ENCODE measurements at places on chromosomes 5 and 9.

DNA sequence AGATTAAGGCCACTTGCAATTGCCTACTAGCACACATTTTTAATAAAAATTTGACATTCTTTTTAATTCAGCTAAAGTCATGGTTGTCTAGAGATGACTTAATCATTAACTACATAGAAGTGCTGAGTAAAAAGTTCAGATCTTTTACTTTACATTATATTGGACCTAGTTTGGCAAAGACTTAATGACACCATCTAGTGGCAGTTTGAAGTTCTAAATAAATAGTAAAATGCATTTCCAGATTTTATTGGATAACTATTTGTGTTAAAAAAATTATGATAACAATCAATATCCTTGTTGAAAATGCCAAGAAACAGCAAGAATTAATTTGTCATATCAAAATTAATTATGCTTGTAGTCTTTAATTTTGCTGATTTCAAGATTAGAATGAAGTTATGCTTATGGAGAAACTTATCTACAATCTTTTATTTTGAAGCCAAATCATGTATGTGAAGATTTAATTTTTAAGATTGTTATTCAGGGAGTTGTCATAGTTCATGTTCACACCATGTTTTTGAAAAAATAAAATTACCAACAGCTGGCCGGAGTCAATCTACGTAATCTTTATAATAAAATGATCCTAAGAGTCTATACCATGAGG, 69.6 kb upstream of the PJA2 start:
- no peak for DNase-seq

- no peak for DNase-seq
Measured at GRCh38 chr9:88777498-88778312, 213.6 kb upstream of the S1PR3 start.

GRCh38 chr5:172478256-172478655, 23.9 kb upstream of the SH3PXD2B start:
- no peak for DNase-seq

GRCh38 chr9:26163931-26164330, 485.7 kb upstream of the TUSC1 start:
- no peak for DNase-seq

GRCh38 chr5:109709225-109709624, 19.5 kb downstream of the MAN2A1 start:
- no peak for DNase-seq

DNA sequence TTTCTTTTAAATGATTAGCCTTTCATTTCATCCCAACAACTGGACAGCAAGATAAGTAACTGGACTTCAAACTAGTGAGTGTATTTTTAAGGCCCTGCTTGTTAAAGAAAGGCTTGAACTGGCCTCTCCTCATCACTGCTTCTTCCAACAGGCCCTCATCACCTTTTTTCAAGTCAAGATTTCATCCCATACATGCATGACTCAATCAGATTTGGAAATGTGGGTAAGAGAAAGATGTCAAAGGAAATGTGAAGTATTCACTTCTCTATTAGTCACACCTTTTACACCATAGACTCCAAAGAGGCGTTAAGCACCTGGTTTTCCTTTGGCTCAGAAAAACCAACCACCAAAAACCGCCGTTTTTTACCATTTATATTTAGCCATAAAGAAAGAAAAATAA, 4.9 kb downstream of the NR4A3 start:
- no peak for DNase-seq

DNA sequence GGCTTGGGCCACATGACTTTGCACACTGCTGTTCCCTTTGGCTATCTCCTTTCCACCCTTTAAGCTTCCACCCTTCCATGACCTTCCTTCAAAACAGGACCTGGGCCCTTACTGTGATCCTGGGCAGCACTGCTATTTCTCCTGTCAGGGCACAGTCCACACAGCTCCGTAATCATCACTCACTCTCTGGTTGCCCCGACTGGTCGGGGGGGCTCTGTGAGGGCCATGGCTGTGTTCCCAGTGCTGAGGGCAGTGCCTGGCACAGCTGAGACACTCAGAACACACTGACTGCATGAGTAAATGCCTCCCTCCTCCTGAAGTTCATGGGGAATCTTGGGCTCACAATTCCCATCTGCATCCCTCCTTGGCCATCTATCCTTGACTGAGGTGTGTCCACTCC, 12.2 kb downstream of the TRAF1 start:
- DNase-seq: no peak

DNA sequence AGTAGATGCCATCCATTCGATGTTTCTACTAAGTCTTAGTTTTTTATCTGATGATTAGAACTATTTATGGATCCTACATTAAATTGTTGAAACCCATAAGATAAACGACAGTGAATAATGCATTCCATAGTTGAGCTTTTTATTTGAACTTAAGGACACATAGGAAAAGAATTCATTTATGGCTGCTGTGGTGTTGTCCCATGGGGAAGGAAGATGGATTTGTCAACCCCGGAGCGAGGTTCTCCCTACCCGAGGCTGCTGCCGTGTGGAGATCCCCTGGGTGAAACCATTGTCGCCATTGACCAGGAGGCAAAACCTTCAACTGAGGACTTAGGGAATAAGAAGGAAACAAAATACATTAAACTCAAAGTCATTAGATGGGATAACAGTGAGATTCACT, 146.7 kb downstream of the PRDM6 start:
- DNase-seq: no peak

DNA sequence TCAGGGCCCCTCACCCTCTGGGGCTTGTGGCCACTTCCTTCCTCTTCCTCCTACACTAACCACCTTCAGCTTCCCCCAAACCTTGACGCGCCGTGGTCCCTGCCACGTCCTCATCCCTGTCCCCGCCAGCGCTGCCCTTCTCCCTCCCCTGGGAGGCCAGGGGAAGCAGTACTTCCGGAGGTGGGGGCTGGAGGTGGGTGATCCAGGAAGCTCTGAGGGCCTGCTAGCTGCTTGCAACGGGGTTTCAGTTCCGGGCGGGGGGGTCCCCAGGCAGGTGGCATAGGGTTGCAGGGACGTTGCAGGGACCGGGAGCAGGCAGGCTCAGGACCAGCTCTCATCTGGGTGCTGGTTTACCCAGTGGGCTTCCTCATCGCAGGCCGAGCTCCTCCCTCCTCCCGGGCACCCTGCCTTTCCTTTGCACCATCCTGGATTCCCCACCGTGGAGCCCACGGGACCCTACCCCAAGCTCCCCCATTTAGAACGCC, 70.0 kb downstream of the RXRA start:
- DNase-seq: no peak

GRCh38 chr9:97528529-97529230, 27.2 kb downstream of the TMOD1 start:
- DNase-seq: no peak

GRCh38 chr5:112710896-112711295, 26.8 kb upstream of the APC start:
- DNase-seq: no peak

DNA sequence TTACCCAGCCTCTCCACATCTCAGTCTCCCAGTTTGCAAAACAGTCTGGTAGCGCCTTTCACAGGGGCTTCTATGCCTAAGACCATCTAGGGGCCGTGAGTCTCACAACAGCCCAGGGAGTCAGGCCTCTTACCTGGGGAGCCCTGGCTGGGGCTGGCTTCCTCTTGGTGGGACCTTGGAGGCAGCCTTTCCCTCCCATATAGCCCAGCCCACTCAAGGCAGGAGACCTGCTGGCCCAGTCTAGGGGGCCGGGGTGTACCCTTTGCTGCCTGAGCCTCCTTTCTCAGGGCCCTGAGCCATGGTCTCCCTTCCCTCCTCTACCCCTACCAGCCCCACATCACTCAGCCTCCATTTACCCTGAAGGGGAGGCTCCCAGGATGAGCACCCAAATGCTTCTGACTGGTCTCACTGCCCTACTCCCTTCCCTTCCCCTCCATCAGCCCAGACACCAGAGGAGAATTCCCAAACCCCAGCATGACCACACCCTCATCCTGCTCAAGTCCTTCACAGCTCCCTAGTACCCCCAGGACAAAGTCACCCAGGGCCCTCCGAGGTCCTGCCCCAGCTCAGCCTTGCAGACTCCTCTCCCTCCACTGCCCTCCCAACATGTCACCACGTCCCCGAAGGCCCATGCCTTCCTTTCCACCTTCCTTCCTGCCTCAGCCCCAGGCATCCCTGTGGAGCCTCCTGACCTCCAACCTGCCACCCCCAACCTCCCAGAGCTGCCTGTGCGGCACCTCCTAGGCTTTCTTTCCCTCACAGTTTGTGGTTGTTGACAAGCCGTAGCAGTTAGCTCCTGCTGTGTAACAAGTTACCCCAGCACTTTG, 55.3 kb downstream of the BARX1 start:
- no peak for DNase-seq

DNA sequence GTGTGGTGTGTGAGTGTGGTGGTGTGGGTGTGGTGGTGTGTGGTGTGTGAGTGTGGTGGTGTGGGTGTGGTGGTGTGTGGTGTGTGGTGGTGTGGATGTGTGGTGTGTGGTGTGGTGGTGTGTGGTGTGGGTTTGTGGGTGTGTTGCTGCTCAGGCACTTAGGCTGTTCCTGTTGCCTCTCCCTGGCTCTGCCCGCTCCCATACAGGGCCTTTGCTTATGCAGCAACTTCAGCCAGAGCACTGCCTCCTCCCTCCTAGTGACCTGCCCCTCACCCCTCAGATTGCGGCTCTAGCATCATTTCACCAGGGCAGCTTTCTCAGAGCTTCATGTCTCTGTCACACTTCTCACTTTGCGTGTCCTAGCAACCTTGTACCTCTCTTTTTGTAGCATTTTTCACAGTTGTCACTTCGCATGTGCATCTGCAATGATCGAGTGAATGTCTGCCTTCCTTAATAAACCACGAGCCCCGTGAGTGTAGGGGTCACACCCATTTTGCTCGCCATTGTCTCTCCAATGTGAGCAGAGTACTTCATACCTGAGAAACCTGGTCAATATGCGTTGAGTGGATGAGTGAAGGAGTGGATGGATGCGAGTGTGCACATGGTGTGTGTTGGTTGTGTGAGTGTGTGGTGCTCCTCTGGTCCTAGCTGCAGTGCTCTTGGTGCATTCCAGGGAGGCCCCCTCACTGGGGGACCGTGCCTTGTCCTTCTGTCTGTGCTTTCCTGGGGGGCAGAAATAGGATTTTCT, 167.9 kb upstream of the PANK3 start:
- DNase-seq: no peak

GRCh38 chr9:70415476-70415875, 1.0 kb upstream of the KLF9 start:
- DNase-seq: no peak

DNA sequence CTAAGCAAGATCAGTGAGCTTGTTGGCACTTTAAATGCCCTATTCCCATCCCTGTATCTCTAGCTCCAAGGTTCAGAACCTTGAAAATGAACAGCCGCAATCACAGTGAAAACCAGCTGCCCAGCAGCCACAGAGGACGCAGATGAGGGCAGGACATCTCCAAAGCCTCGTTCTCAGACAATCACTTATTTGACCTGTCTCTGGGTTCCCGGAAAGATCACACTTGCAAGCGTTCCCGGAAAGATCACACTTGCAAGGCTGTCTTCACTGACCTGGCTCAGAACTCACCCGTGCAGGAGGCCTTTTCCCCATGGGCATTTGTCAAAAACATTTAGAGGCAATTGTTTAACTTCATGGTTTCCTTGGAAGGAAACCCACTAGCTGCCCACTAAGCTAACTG, 25.7 kb downstream of the IPPK start:
- DNase-seq: no peak

- no peak for DNase-seq
Measured at GRCh38 chr5:55915783-55916182, 64.6 kb downstream of the IL31RA start.

GRCh38 chr9:125075997-125076396, 67.3 kb downstream of the SCAI start:
- DNase-seq: no peak

- no peak for DNase-seq
Measured at GRCh38 chr5:107431998-107432397, 238.7 kb downstream of the EFNA5 start.

DNA sequence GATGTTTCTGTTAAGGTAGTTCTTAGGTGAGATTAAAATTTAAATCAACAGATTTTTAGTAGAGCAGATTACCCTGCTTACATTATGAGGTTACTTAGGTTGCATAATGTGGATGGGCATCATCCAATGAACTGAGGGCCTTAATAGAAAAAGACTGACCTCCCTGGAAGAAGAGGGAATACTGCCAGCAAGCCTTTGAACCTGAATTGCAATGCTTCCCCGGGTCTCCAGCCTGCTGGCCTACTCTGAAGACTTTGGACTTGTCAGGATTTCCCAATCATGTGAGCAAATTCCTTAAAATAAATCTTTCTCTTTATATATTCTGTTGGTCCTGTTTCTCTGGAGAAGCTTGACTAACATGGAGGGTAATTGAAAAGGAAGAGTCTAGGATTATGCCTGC, 542.1 kb upstream of the ARRDC3 start:
- no peak for DNase-seq

DNA sequence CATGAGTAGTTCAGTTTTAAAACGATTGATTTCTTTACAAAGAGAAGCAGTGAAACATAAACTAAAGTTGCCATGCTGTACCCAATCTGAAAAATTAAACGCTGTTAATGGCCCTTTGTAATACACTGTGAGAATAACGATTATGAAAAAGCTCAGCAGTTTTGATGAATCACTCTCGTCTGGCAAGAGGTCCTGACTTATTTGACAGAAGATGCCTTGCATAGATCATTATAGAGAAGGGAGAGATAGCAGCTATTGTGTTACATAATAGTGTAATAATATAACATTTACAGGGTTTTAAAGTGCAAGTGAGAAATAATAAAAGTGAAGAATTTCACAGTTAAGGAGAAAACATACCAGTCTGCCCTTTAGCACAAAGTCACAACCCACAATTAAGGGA, 361.5 kb upstream of the CDH10 start:
- no peak for DNase-seq
